ENCODE measurements at places on chromosomes 4 and X. TPM values are rescaled to one million over a fixed set of nuclear protein-coding genes. Genes with fewer than 3 reads are reported as not detected.

ENOPH1 gene
- 16.0 TPM for total RNA-seq

FAM9B gene
- not detected for total RNA-seq

EVC2 gene
- total RNA-seq, result 23.8 TPM

ENPEP gene
- total RNA-seq, result 5.2 TPM

- no peak for DNase-seq
- no peaks in the 10 kb centered on the region for H3K27me3 ChIP-seq
- H3K4me1 ChIP-seq, result peaks cover 20% of the 10 kb centered on the region
- no peaks in the 10 kb centered on the region for H3K36me3 ChIP-seq
These were observed 18.3 kb downstream of the STIM2 start for GRCh38 chr4:26878794-26879391.

- no peaks in the 10 kb centered on the region for H3K4me1 ChIP-seq
- no peaks in the 10 kb centered on the region for H3K27me3 ChIP-seq
- no peaks in the 10 kb centered on the region for H3K36me3 ChIP-seq
- H3K4me3 ChIP-seq, result no peak overlapping the region
- H3K27ac ChIP-seq, result no peak overlapping the region
These were observed 2.8 kb downstream of the AREG start for GRCh38 chr4:74447636-74448233.

USP17L28 gene
- not detected for total RNA-seq

TMEM47 gene
- 44.7 TPM for total RNA-seq

DNA sequence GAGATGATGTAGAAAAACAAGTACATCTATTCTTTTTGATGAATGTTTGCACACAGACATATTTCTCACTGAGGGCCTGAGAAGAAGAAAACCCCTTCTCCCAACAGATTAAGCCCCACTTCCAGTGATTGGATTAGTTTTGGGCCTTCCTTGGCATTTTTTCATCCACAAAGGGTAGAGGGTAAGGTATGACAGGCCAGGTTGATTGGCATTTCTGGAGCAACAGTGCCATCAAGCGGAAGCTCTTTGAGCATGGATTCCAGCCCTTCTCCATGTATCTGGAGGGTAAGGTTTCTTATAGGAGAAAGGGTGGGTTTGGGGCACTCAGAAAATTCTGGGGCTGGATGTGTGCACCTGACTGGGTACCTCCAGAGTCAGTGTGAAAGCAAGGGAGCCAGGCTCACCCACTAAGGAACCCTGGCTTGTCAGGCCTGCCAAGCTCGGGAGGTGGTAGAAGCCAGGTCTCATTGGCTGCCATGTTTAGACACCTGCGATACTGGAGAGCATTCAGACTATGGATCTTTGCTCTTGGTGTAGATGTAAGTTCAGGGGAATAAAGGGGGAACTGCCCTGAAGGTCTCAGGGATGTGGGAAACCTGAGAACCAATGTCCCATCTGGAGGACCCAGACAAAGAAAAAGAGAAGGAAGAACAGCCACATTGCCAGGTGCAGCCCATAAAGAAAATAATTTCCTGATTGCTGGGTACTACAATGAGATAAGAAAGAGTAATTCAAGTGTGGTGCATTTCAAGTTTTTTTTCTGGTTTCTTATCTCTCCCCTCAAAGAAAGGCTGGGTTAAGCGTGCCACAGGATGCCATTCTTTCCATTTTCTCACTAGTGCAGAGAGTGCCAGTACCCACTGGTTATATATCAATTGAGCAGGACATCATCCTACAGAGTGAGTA lies 222.3 kb upstream of the AGTR2 start:
- no peaks in the 10 kb centered on the region for H3K4me1 ChIP-seq
- no peak overlapping the region for H3K27ac ChIP-seq
- H3K4me3 ChIP-seq, result no peak overlapping the region
- H3K27me3 ChIP-seq, result no peaks in the 10 kb centered on the region
- no peak for DNase-seq

- H3K4me1 ChIP-seq, result no peaks in the 10 kb centered on the region
- no peak overlapping the region for H3K27ac ChIP-seq
- no peaks in the 10 kb centered on the region for H3K27me3 ChIP-seq
- no peak overlapping the region for H3K4me3 ChIP-seq
- DNase-seq, result no peak
- no peaks in the 10 kb centered on the region for H3K36me3 ChIP-seq
These were observed 40.3 kb downstream of the C4orf54 start for GRCh38 chr4:99617374-99617773.

DNA sequence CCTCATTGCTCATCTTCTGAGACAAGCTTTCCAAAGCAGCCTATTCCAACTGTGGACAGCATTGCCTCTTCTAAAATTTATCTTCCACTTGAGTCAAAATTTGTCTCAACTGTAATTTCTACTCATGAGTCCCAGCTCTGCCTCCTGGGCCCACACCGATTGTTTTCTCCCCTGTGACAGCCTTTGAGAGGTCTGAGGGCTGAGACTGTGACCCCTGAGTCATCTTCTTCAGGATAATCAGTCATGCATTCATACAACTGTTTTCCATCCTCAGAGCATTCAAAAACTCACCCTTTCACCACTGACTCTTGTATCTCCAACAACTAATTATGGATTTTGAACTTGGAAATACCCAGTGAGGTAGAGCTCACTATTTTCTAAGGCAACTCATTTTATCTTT lies 228.1 kb downstream of the EDA2R start:
- H3K27me3 ChIP-seq, result no peaks in the 10 kb centered on the region
- no peaks in the 10 kb centered on the region for H3K4me1 ChIP-seq
- no peak for DNase-seq
- H3K27ac ChIP-seq, result no peak overlapping the region
- no peak overlapping the region for H3K4me3 ChIP-seq

DNA sequence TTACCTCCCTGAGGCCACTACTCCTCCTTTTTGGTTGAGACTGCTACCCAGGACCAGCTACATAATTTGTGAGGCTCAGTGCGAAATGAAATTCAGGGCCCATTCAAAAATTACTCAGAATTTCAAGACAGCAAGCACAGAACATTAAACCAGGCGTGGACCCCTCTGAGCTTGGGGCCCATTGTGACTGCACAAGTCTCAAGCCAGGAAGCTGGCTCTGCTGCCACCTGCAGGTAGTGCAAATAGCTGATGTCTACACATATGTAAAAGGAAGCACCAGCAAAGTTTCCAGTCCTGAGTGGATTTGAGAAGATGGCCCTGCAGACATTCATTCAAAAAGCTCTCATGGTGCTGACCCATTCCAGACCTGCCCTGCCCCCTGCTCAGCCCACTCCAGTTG lies 213.4 kb upstream of the LNX1 start:
- no peaks in the 10 kb centered on the region for H3K27me3 ChIP-seq
- H3K4me1 ChIP-seq, result no peaks in the 10 kb centered on the region
- no peak for DNase-seq
- H3K27ac ChIP-seq, result no peak overlapping the region

DNA sequence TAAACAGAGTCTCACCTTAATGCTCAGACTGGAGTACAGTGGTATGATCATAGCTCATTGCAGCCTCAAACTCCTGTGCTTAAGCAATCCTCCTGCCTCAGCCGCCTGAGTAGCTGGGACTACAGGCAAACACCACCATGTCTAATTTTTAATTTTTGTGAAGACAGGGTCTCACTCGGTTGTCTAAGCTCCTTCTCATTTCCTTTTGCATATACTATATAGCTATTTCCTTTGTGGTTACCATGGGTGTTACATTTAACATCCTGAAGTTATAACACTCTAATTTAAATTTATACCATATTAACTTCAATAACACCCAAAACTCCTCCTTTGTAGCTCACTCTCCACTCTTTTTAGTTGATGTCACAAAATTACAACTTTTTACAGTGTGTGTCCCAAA lies 114.3 kb downstream of the DCK start:
- no peaks in the 10 kb centered on the region for H3K36me3 ChIP-seq
- H3K27ac ChIP-seq, result no peak overlapping the region
- no peak for DNase-seq
- no peak overlapping the region for H3K4me3 ChIP-seq
- no peaks in the 10 kb centered on the region for H3K4me1 ChIP-seq
- H3K27me3 ChIP-seq, result no peaks in the 10 kb centered on the region

- no peaks in the 10 kb centered on the region for H3K27me3 ChIP-seq
- H3K27ac ChIP-seq, result no peak overlapping the region
- no peak overlapping the region for H3K4me3 ChIP-seq
- no peaks in the 10 kb centered on the region for H3K36me3 ChIP-seq
- no peak for DNase-seq
These were observed 60.4 kb downstream of the CD40LG start for GRCh38 chrX:136708348-136708747.

LRP2BP gene
- 0.49 TPM for total RNA-seq

GRCh38 chr4:1203026-1203616 lies 30.7 kb upstream of the SPON2 start:
- DNase-seq, result no peak
- H3K4me1 ChIP-seq, result peaks cover 82% of the 10 kb centered on the region
- H3K27ac ChIP-seq, result peak overlapping the region; percentile 86
- no peaks in the 10 kb centered on the region for H3K27me3 ChIP-seq

PTCHD1 gene
- 3.4 TPM for total RNA-seq

DNA sequence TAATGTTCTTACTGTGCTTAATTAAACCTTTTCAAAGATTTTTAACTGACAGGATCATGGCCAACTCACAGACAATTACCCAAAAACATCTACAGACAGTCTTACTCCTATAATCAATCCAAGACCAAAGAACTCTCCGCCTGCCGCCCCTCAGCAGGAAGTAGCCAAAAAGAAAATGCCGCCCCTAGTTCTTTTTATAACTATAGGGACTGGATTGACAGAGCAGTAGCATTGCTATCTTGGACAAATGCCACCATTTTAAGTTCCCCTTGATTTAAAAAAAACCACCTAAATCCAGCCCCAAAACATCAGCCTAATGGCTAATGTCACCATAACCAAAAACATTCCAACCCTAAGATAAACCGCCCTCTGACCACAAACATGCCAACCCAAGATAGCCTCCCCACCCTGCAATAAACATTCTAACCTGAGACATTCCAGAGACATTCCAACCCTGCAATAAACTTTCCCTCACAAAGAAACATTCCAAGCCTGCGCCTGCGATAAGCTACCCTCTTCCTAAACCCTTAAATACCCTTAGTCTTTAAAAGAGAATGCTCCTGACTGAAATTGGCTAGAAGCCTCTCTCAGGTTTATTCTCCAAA lies 77.0 kb downstream of the COQ2 start:
- no peak overlapping the region for H3K4me3 ChIP-seq
- H3K27ac ChIP-seq, result no peak overlapping the region
- H3K36me3 ChIP-seq, result no peaks in the 10 kb centered on the region
- no peak for DNase-seq
- H3K4me1 ChIP-seq, result no peaks in the 10 kb centered on the region

DNA sequence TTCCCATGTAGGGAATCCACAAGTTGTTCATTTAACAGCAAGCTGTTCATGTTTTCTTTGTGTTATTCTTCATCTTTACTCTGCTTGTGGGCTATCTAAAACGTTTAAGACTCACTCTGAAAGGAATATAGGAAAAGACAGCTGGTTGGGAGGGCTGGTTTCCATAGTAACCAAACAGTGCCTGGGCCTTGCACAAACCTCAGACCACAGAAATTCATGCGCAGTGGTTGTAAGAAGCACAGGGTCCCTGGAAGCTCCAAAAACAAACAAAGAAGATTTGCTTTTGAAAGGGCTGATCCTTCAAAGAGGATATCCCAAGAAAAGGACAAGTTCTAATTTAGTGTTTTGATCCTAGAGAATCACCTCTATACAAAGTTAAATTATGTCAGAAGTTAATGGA lies 7.8 kb downstream of the SERTM2 start:
- no peaks in the 10 kb centered on the region for H3K36me3 ChIP-seq
- no peak overlapping the region for H3K27ac ChIP-seq
- DNase-seq, result no peak

GRCh38 chr4:186104114-186104889 lies at the start of gene FAM149A:
FAM149A (plus strand) TSS chr4:186104704.
- H3K27me3 ChIP-seq, result no peaks in the 10 kb centered on the region
- H3K36me3 ChIP-seq, result no peaks in the 10 kb centered on the region
- peaks cover 13% of the 10 kb centered on the region for H3K4me1 ChIP-seq

- H3K36me3 ChIP-seq, result no peaks in the 10 kb centered on the region
- DNase-seq, result no peak
- no peak overlapping the region for H3K27ac ChIP-seq
- H3K27me3 ChIP-seq, result no peaks in the 10 kb centered on the region
- H3K4me1 ChIP-seq, result no peaks in the 10 kb centered on the region
These were observed 102.2 kb upstream of the ATP6AP2 start for GRCh38 chrX:40478474-40479065.

DNA sequence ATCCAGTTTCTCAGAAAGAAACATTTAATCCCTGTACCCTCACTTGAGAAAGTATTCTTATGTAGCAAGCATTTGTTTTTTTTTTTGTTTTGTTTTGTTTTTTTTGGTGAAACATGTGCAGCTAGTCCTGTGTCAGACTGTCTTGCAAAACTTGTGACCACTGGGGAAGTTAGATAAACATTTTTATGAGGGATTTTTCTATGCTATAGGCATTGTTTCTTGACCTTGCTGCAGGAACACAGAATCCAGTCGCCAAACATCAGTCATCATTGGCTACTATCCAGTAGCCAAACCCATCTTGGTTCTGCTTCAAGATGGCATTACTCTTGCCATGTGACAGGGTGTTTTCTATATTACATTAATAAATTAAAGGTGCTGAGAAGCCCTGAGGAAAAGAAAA lies 7.7 kb upstream of the MAPK10 start:
- peaks cover 15% of the 10 kb centered on the region for H3K4me1 ChIP-seq
- H3K27ac ChIP-seq, result no peak overlapping the region

GRCh38 chrX:39605183-39605582 lies 492.6 kb downstream of the BCOR start:
- no peak overlapping the region for H3K4me3 ChIP-seq
- H3K27ac ChIP-seq, result no peak overlapping the region
- H3K36me3 ChIP-seq, result no peaks in the 10 kb centered on the region
- DNase-seq, result no peak
- H3K4me1 ChIP-seq, result no peaks in the 10 kb centered on the region
- H3K27me3 ChIP-seq, result no peaks in the 10 kb centered on the region

MEPE gene
- total RNA-seq, result not detected

TRPC3 gene
- total RNA-seq, result 0.98 TPM

DNA sequence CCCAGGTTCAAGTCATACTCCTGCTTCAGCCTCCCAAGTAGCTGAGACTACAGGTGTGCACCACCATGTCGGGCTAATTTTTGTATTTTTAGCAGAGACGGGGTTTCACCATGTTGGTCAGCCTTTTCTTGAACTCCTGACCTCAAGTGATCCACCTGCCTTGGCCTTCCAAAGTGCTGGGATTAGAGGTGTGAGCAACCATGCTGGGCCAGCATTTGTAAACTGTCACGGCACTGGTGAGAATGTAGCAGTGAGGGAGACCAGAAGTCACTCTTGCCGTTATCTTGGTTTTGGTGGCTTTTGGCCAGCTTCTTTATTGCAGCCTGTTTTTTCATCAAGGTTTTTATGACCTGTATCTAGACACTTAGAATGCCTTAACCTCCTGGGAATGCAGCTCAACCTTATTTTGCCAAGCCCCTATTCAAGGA lies 22.4 kb downstream of the PCDH18 start:
- no peaks in the 10 kb centered on the region for H3K27me3 ChIP-seq
- no peak for DNase-seq
- H3K36me3 ChIP-seq, result no peaks in the 10 kb centered on the region

GBA3 gene
- not detected for total RNA-seq

GRCh38 chrX:84175958-84176357 lies 12.0 kb downstream of the RPS6KA6 start:
- H3K4me3 ChIP-seq, result no peak overlapping the region
- no peak for DNase-seq
- H3K27me3 ChIP-seq, result no peaks in the 10 kb centered on the region
- no peak overlapping the region for H3K27ac ChIP-seq

VCX gene
- not detected for total RNA-seq

CLIC2 gene
- total RNA-seq, result 15.5 TPM
